ENCODE measurements at places on chromosomes 5 and 9.

DNA sequence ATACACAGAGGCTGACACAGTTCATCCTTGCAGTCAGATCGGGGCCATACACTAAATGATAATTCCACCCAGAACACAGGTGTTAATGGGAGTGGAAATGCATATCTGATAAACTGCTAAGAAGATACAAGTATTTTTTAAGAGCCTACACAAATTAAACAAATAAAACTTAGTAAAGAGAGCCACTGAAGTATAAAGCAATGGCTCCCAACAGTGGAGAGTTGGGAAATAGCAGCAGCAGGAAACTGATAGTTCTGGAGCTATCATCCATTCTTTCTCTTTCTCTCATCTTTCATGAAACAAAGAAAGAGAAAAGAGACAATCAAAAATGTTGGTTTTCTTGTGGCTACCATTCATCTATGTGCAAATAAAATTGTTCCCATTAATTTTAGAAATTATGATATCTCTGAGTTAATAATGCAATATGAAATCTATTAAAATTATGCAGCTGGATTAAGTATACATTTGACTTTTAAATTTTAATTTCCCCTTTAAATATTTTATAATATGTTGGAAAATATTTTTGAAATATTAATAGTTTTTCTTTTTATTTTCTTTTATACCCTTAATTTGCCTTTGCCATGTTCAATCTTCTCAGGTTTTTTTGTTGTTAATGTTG, 120.8 kb downstream of the EMB start:
- DNase-seq, result no peak

DNA sequence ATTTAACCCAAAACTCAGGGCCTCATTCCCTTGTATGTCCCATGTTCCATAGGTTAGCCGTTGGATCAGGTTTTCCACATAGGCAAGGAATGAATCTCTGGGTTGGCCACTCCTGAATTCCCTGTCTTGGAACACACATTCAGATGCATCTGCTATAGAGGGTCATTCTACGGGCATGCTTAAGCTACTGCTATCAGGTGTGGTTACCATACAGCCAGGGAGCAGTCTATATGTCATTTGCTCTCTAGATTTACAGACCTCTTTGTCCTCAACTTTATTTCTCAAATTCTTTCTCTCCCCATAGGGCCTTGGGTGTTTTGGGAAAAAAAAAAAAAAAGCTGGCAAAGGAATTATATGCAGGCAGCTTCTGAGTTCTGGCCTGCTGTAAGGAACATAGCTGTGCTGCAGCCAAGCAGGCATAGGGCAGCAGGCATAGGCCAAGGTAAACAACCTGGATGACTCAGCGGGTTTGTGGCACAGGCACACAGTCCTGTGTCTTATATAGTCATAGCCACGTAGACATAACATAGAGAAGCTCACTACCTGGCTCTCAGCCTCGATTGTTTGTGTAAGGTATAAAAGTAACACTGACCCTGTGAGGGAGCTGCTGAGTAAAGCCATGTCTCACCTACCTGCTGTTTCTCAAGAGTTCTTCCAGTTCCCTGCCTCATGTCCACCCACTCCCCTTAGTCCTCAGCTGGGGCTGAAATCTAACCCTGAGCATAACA, 141.5 kb downstream of the OSTF1 start:
- no peak for DNase-seq

DNA sequence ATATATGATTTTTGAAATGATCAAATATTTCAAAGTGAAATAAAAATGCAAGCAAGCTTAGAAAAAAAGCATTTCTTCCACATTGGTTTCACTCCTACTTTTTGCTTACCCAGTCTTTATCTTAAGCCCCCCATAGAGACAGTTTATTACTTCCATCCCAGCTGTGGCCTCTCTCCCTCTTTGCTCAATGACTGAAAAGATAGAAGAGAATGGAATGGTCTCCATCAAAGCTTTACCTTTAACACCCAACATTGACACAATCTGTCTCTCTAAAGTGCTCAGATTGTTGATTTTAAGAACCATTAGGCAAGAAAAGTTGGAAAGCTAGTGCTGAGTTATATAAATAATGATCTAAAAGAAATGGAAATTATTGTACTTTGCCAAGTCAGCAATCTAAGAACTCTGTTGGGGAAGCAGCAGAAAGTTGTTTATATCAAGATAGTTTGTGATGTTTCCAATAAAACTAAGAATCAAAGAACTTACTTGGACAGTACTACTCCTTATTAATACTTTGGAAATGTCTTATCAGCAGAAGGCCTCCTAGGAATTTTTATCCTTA, 277.5 kb upstream of the NREP start:
- no peak for DNase-seq

DNA sequence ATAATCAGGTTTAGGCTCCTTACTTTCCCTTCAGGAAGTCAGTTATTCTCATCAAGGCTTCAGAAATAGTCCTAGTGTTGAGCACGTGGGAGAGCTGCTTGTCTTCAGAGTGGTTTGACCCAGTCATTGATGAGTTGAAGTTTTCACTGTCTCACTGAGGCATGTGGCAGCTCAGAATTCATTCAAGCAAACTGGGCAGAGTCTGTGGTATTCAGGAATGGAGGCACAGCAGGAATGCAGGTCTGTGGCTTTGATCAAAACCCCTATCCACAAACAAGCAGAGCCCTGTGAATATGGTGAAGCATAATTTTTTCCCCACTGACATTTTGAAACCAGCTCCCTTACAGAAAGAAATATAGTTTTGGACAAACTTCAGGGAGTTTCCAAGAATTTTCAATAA, 207.3 kb downstream of the CD180 start:
- no peak for DNase-seq
